NCI-H460 (cell line): ENCODE measurements at places on chromosomes 11 and 22.
A peak's percentile ranks its signal among the peaks of the same experiment; 100 is the strongest.

GRCh38 chr11:73961321-73961720, 10.5 kb downstream of the DNAJB13 start:
- DNase-seq: no peak

GRCh38 chr11:33507967-33508366, 192.7 kb downstream of the C11orf91 start:
- DNase-seq: no peak

- DNase-seq: peak; percentile 52
These were observed 2.7 kb upstream of the RHOD start for GRCh38 chr11:67053896-67054329.

DNA sequence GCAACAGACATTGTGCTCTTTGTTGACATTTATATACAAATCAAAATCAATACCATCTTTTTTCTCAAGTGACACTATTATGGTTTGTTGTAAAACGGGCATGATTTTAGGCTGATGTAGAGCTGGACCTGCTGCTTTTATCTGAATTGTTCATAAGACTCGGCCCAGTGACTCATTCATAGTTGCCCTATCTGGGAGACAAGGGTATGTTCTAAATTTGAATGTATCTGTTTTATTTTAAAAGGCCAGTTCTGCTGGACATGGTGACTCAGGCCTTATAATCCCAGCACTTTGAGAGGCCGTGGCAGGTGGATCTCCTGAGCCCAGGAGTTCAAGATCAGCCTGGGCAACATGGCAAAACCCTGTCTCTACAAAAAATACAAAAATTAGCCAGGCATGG, 39.3 kb downstream of the CEP295 start:
- no peak for DNase-seq

DNA sequence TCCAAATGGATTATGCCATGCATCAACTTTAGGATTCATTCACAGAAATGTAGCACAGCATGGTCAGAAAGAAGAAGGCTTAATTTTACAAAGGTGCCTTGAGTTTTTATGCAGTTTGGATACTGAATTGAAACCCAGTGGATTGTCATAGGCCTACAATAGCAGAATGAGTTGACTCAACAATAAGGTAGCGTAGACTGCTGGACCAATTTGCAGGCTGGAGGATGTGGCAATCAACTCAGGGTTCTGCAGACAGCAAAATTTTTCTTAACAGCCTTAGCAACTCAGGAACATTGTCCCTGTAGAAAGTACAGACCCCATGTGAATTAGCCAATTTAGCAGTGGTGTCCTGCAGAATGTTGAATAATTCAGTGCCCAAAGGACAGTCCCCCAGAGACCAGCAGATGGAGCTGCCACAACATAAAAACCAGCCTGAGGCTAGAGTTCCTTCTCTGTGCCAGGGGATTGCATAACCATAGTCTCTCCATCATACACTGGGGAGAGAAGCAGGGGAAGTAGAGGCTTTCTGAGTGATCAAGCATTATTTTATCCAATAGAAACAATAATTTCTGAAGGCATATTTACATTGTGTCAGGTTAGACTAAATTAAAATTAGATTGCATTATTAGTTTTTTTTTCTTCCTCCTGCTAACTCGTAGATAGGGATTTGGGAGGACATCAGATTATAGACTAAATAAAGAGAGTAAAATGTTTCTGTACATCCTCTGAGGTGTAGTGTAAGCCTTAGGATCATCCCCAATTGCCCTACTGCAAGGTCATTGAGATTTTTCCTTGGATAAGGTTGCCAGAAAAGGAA, 20.3 kb upstream of the MRPL17 start:
- peak; percentile 72 for DNase-seq

DNA sequence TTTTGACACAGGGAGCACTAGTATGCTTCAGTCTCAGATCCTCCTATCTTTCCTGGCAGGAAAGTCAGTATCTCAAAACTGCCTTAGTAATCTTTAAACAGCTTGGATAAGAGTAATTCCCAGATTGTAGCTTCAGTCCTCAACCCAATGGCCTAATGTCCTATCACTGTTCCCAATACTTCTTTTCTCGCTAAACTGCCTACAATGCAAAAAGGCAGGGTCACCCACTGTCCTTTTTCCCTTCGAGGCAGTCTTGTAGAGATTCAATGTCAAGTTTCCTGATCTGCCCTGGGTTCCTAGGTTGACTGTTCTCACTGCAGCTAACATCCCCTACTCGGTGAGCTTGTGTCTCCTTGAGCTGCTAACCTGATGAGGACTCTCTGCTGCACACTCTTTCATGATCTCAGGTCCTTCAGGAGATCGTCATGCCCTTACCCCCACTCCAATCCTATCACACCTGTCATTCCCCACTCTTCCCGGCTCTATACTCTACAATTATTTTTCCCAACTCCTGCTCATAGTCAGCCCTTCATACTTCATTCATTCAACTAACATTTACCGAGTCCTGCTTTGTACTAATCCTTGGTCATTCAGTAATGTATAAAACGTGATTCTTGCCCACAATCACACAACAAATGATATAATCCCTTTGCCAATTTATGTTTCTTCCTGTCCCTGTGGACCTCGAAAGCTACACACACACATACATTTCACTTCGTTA, 904 bp downstream of the C2CD3 start:
- DNase-seq: no peak

DNA sequence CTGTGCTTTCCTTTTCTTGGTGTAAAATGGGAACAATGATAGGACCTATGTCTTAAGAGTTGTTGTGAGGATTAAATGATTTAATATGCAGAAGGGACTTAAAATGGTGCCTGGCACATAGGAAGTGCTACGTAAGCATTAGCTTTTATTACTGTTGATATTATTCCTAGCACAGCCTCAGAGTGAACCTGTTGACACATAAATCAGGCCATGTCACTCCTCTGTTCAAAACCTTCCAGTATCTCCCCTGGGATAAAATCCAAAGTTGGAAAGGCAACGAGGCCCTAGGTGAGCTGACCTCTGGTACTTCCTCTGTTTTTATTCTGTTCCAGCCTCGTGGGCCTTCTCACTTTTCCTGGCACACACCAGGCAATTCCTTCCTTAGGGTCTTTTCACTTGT, 108.8 kb upstream of the CADM1 start:
- DNase-seq: no peak
